AG20443 (cell line): ENCODE measurements at places on chromosomes 4 and X.

- no peak for DNase-seq
These were observed 128.4 kb upstream of the LIMCH1 start for GRCh38 chr4:41409594-41409895.

GRCh38 chrX:68947882-68948605 lies 119.2 kb downstream of the EFNB1 start:
- peak; percentile 46 for DNase-seq

DNA sequence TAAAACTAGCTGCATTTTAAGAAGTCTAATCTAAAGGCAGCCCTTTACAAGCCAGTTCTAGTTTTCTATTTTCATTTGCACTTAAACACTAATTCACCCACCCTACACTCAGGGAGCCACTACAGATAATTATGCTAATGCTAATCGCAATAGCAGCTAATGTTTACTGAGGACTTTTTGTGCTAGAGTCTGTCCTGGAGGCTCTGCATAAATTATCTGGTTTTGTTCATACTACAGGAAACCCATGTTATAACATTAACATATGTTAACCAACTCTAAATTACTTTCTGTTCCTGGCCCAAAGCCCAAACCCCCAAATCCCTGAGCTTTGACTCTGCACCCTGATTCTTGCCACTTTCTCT lies 480 bp upstream of the RADX start:
- no peak for DNase-seq

- DNase-seq: no peak
These were observed 16.3 kb upstream of the GIMD1 start for GRCh38 chr4:106384878-106385277.

- no peak for DNase-seq
These were observed 24.5 kb downstream of the DDIT4L start for GRCh38 chr4:100165809-100166208.

DNA sequence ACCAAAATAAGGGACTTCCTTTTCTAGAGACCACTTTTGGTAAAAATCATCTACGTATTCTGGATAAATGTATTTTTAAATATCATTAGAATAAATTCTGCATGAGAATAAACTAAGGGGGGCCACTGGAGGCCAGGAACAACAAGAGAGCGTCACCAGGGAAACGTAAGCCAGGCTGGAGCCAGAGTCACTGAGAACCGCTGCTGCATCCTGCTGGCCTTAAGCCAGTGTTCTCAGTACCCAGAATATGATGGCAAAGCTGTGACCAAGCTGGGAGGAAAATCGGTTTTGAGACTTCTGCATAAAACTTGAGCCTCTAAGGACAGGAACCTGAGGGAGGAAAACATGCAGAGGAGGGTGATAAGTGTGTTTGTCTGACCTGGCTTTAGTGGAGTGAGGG lies 63.0 kb upstream of the FAM9A start:
- DNase-seq: no peak

DNA sequence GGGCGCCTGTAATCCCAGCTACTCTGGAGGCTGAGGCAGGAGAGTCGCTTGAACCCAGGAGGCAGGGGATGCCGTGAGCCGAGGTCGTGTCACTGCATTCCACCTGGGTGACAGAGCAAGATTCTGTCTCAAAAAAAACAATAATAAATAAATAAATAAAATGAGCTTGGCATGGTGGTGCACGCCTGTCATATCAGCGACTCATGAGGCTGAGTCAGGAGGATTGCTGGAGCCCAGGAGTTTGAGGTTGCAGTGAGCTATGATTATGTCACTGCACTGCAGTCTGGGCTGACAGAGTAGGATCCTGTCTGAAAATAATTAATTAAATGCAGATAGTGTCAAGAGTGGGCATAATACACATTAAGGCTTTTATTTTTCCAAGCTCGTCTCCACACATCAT lies 77.5 kb downstream of the DHRSX start:
- no peak for DNase-seq

- DNase-seq: no peak
These were observed 14.8 kb downstream of the TIGD2 start for GRCh38 chr4:89125901-89126782.

- DNase-seq: no peak
These were observed 20.0 kb upstream of the VCX2 start for GRCh38 chrX:8191022-8191421.

GRCh38 chr4:108054025-108054638 lies 64.4 kb downstream of the HADH start:
- no peak for DNase-seq

GRCh38 chr4:184896868-184897715 lies 71.3 kb upstream of the ACSL1 start:
- DNase-seq: no peak

GRCh38 chr4:82765134-82765533 lies 33.5 kb downstream of the SCD5 start:
- no peak for DNase-seq

DNA sequence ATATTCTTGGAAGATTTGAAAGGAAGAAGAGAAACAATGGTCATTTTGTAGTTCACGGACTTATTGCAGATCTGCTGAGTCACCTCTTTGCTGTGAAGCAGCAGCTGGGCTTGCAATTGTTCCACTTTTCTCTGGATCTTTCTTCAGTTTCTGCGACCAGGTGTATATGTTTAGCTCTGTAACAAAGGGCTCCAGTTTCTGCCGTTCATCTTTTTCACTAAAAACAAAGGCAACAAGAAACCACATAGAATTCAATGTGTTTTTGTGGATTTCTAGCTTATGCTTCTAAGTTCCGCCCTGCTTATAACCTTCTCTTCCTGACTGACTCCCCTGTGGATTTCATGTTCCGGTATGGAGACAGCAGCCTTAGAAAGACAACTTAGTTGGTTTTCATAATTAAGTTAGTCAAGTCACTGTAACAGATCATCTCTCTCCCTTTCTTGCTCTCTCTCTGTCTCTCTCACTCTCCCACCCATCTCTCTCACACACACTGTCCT lies 121.6 kb upstream of the EPHA5 start:
- DNase-seq: no peak

GRCh38 chr4:53618321-53618720 lies 27.0 kb upstream of the LNX1 start:
- DNase-seq: no peak

DNA sequence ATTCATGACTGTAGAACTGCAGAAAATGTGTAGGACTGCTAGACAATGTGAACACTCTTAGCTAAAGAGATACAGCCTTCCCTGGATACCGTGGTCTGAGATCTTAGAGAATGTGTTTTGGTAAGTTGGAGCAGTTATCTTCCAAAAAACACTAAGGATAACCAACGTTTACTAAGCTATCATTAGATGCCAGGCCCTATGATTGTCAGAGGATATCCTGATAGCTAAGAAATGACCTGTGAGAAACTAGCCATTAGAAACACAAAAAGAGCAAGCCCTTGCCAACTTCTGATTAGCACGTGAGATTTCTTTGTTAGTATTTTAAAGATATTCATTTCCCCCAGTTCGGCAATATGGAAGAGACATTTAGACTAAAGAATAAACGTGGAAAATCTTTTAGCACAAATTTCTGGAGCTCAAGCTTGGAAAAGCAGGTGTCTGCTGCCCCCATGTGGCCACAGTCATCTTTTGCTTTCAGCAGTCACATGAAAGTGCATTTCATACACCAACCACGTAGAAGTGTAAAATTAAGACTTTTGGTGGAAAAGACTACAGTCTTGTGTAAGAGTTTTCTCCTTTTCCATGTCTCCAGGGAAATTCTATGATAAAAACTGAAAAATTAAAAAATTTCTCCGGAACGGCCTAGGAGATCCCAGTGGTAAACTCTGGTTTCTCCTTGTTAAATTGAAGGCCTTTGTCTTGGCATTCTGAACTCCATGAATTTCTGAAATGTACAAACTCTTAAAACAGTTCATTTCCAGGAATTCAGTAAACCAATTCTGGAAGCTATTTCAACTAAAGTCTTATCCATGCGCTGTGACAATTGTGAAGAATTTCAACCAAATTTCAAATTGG lies 136.4 kb downstream of the ZNF674 start:
- DNase-seq: peak; percentile 57

GRCh38 chr4:17812801-17813200 lies 2.0 kb downstream of the NCAPG start:
- DNase-seq: no peak

DNA sequence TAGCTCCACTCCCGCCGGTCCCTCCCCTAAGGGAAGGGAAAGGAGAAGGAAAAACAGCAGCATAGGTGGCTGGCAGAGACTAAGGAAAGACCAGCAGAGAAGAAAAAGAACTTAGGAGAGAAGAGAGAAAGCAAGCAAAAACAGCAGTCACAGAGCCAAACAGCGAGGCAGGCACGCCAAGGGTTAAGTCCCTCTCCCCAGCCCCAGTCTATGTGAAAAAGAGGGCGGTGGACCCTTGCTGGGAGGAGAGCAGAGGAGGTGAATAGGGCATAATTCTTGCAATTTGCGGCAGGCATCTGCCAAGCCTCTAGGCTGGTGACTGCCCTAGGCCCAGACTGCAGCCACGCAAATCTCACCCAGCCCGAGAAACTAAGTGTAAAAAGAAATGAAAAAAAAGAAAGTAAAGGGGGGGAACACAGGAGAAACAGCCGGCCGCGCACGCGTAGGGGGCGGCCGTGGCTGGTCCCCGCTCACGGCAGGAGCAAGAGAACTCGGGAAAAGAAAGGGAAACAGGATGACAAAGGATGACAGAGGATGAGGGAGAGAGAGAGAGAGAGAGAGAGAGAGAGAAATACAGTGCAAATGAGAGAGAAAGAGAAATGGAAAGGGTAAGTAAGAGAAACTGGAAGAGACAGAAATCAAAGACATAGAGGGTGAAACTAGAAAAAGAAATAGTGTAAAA lies 48.6 kb downstream of the MAGEA9 start:
- peak; percentile 30 for DNase-seq

- DNase-seq: no peak
These were observed 22.6 kb downstream of the CHRNA9 start for GRCh38 chr4:40357738-40358137.

DNA sequence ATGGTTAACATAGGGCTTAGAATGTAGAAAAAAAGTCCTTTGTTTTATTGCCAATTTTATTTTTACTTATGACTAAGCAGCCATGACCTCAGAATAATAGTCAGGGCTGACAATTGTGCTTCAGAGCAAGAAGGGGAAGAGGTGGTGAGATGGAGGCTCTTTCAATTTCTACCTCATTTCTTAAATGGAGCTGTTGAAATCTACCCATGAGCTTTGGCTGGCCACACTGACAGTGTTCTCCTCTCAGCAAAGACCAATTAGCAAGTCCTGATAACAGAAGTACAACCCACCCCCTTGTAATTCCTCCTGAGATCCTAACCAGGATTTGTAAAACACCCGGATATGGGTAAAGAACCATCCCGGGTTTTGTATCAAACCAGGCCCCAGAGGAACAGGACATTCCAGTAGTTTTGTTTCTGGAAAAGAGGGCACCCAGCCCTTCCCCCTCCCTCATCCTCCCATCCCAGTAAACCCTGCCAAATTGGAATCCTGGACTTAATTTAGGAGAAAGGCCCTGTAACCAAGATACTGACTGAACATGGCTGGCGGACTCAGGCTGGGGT lies at the start of gene HEPH:
TSS of gene HEPH (plus strand) at position 399 of the 563 bp plus-strand sequence. CDS start 6,324 bp downstream, outside the sequence.
- peak; percentile 46 for DNase-seq

DNA sequence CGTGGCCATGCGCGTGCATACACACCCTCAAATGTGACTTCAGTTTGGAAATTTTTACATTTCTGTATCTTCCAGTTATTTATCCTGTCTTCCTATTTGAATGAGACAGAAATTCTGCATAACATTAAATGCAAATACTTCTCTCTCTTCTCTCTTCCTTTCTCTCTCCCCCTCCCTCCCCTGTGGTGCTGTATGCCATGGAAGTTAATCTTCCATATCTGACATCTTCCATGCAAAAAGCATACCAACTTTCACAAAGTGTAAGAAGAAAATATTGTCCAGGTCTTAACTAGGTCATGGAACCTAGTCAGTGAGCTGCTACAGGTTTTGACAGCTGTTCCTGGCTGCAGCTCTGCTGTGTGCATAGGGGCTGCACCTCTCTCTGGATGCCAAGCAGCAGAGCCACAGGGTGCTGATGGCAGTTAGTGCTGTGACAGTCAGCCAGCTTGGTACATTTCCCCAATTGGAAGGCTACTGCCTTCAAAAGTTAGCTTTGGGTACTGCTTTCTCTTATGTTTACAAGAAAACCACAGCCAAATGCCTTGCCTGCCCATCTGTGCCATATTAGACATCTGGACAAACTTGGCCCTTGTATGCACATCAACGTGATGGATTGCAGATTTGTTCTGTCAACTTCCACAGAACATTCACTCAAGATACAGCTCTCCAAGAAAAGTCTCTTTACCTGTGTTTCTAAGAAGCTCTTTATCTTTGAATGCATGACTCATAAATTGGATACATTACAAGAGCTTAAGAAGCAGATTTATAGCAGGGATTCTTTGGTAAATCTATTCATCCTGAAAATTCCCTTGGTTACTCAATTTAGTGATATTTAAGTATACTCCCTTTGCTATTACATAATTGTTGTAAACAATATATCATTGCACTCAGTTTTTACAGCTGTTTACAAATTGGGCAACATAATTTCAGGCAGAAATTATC lies 623.8 kb downstream of the EPHA5 start:
- no peak for DNase-seq

GRCh38 chr4:94574616-94575015 lies 122.9 kb downstream of the PDLIM5 start:
- no peak for DNase-seq

GRCh38 chrX:44503560-44503959 lies 39.1 kb downstream of the FUNDC1 start:
- no peak for DNase-seq

- no peak for DNase-seq
These were observed 200.5 kb downstream of the FAM133A start for GRCh38 chrX:93874554-93874953.

DNA sequence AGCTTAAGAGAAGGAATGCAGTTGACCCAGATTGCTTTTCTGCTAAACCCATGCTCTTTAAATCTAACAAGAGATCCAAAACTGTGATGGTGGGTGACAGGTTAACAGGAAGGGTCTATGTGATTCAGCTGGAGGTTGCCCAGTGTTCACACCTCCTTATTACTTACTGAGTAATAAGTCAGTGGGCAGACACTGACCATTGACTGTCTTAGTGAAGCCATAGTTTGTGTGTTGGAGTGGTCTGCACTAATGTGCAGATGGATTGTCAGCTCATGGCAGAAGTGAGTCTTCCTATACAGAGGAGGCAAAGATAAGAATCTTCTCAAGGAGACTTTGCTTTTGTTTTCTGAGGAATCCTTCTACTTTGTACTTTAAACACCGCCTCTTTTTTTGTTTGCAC lies 15.2 kb upstream of the RUFY3 start:
- DNase-seq: no peak

GRCh38 chr4:36310793-36311192 lies 29.4 kb downstream of the DTHD1 start:
- DNase-seq: no peak

DNA sequence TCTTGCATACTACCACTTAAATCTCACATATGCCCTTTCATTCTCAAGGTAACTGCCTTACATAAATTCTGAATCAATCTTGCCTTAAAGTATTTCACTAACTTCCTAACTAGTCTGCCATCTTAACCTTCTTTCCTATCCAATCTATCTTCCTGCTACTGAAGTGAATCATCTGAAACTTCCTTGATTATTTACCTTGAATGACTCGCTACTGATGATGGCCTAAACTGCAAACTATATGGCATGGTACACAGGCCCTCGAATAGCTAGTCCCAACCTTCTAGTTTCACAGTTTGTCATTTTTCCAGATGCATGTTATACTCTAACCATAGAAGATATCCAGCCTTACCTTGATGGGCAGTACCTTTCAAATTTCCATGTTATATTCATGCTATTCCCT lies 19.9 kb downstream of the PHKA1 start:
- no peak for DNase-seq
